Mesendoderm (in vitro differentiated cells): ENCODE measurements at places on chromosomes 1 and 21.

GRCh38 chr1:56190806-56191365, 388.5 kb downstream of the PLPP3 start:
- no peak for DNase-seq

- DNase-seq: no peak
Observed at GRCh38 chr1:151313501-151313900, 13.7 kb downstream of the PI4KB start.

DNA sequence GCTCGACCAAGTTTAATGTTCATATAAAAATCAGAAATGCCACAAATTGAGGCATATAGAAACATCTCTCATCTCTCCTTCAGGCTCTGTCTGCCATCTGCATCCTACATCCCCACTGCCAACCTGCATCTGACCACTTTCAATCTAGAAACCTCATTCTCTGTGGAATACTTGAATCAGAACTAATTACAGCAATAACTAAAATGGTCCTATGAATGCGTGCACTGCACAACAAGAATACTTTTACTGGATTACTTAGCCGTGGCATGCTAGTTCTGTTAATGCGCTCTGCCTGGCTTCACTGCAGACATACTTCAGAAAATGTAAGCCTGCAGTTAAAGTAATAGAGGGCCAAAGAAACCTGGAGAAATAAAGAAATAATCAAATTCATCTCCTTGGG, 89.8 kb upstream of the NR5A2 start:
- DNase-seq: no peak

GRCh38 chr1:67371681-67372080, 58.5 kb downstream of the SERBP1 start:
- peak; percentile 45 for DNase-seq

GRCh38 chr1:209643285-209644020, 8.8 kb downstream of the LAMB3 start:
- DNase-seq: no peak

- DNase-seq: no peak
Observed at GRCh38 chr21:17727361-17727760, 91.8 kb downstream of the C21orf91 start.

GRCh38 chr1:101283443-101283842, 46.6 kb downstream of the S1PR1 start:
- no peak for DNase-seq

DNA sequence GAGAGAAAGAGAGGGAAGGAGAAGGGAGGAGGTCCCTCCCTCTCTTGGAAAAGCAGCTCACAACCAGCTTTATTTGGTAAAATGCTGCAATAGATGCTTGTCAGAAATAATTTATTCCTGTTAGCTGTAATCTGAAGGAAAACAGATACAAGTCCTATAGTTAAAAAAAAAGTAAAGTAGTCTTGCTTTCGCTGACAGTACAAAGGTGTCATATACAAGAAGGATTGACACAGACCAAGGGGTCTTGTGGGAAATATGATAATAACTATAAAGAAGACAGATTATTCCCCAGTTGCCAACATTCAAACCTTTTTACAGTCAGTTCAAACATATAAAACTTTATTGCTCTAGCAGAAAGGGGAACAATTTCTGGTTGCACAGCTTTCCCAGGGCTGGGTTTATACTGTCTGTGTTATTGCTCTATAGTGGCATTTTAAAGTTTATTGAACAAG, 145.0 kb downstream of the PBX1 start:
- DNase-seq: no peak

GRCh38 chr1:244952280-244952933, 88.1 kb upstream of the HNRNPU start:
- no peak for DNase-seq

GRCh38 chr1:174051956-174052355, 29.8 kb upstream of the RC3H1 start:
- DNase-seq: no peak

GRCh38 chr1:63777286-63777685, 3.5 kb downstream of the ROR1 start:
- no peak for DNase-seq

GRCh38 chr1:227396539-227397353, 78.5 kb upstream of the CDC42BPA start:
- no peak for DNase-seq

DNA sequence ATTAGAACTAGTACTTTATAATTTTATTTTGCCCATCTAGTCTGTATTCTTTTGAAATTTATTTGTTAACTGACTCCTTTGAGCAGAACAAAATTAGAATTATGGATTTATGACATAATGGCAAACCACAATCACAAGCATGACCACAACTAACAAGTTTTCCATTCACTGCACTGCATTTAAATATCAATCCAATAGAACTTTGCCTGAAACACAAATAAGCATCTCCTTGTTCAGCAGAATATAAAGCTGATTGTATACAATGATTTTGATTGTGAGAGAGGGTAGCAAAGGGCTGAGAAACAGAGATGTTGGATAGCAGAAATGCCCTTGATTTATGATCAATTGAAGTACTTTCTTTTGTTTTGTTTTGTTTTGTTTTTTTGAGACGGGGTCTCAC, 495.5 kb upstream of the RGS18 start:
- DNase-seq: no peak
